ENCODE measurements at places on chromosomes 2 and 18.

DNA sequence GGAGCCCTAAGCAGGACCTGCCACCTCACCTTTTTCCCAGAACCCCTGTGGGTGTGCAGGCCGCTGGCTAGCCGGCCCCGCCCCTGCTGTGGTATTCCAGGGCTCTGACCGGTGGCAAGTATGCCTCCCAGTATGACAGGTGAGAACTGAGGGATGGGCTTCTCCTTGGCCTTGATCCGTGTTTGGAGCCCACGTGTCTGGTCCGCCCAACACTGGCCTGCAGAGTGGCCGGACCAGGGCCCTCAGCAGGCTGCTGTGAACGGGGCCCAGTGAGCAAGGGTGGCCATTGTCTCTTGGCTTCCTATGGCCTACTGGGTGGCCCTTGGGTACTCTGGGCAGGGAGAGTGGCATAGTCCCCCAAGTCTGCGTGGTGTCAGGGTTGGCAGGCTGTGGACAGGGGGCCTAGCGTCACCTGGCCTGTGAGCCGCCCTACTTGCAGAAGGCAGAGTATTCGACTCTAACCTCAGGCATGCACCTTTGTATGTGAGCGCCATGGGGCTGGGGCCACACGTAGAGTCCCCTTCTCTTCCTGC is 1.8 kb downstream of the RNPEPL1 start:
- no peak for DNase-seq

DNA sequence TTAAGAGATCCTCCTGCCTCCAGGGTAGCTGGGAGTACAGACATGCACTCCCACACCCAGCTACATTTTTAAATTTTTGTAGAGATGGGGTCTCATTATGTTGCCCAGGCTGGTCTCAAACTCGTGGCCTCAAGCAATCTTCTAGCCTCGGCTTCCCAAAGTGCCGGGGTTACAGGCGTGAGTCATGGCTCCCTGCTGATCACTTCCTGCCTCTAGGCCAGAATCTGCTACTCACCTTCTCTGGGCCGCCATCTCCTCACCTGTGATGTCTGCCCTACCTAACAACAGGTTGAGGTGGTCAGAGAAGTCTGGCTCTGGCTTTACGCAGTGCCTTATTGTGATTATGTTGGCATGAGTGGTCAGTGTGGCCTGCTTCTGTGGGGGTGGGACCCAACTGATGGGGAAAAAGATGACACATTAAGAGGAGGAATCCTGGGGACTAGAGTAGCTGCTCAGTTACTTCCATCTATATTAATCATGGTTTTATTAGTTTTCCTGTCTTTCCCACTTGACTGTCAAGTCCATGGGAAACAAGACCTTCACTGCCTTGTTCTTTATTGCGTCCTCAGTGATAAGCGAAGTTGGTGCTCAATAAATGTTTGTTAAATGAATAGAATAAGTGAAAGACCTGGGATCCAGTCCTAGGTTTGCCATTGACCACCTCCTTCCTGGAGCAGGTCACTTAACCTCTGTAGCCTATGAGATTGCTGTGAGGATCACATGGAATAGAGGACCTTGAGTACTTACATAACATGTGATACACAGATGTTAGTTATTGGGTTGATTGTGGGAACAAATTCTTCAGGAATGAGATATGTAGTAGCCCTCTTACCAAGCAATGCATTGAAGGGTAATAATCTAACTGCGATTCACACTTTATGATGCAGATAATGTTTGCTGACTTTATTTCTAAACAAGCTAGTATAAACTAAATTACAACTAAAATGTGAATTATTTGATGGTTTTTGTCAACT is 15.7 kb downstream of the KCTD1 start:
- no peak for DNase-seq

DNA sequence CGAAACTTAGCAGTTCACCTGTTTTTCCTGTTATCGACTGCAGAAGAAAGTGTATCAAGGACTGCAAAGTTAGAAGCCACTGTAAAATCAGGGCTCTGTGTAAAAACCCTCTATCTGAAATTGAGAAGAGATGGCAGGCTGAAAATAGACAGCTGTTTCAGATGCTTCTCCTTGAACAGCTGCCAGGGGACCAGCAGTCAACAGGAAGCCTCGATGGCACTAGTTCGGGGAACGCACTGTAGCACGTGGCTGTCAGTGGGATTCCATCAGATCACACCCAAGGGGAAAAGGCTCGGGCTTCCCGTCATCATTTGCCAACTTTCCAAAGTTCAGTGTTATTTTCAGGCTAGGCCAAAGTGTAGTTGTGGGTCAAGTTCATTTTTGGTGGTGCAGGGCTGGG is 316.9 kb downstream of the TXNL1 start:
- no peak for DNase-seq

DNA sequence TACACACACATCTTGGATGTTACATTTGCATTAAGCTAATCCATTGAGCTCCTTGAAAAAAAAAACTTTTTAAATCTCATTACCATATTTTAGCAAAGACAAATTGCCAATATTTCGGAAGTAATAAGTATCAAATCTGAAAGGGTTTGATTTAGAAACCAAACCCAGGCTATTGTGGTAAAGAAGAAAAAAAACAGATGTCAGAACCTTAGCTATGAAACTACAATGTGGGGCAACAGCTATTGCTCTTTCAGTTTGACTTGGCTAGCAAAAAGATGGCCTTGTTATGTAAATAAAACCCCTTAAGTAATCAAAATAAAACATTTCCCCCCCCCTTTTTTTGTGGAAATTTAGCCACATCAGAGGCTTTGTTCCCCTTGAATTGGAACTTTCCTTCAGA is 41.2 kb upstream of the REG3A start:
- no peak for DNase-seq

GRCh38 chr2:145020694-145021093 is 500.8 kb upstream of the ZEB2 start:
- no peak for DNase-seq

- no peak for DNase-seq
These were observed 31.9 kb downstream of the APCDD1 start for GRCh38 chr18:10486362-10486761.

DNA sequence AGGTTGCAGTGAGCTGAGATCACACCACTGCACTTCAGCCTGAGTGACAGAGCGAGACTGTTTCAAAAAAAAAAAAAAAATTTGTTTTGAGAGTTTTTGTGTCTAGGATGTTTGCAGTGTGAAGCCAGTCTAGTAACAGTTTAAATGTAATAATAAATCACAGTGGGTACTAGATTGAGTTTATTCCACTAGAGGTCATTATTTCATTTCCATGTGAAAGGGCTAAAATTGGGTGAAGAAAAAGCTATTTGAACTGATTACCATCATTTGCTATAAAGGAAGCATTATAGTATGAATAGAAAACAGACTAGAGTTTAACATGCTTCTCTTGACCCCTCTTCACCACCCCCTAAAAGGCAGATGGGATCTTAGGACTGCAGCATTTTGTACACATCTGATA is 20.3 kb downstream of the SNRPD1 start:
- DNase-seq: no peak

DNA sequence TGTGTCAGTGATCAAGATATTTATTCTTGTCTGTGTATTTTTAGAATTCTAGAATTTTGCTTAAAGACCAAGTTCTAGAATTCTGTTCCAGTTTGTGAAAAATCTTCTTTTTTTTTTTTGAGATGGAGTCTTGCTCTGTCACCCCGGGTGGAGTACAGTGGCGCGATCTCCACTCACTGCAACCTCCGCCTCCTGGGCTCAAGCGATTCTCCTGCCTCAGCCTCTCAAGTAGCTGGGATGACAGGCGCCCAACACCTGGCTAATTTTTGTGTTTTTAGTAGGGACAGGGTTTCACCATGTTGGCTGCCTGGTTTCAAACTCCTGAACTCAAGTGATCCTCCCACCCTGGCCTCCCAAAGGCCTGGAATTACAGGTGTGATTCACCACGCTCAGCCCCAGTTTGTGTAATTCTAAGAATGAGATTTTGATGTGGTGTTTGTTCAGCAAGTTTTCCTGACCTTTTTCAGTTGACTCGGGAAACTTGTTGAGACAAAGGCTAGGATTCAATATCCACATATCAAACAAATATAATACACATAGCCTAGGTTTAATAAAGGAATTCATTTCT is 3.6 kb downstream of the EIF5B start:
- no peak for DNase-seq

- DNase-seq: no peak
These were observed 49.9 kb downstream of the FAM210A start for GRCh38 chr18:13676471-13676870.

GRCh38 chr2:209773377-209773776 is 1.7 kb downstream of the UNC80 start:
- DNase-seq: no peak

DNA sequence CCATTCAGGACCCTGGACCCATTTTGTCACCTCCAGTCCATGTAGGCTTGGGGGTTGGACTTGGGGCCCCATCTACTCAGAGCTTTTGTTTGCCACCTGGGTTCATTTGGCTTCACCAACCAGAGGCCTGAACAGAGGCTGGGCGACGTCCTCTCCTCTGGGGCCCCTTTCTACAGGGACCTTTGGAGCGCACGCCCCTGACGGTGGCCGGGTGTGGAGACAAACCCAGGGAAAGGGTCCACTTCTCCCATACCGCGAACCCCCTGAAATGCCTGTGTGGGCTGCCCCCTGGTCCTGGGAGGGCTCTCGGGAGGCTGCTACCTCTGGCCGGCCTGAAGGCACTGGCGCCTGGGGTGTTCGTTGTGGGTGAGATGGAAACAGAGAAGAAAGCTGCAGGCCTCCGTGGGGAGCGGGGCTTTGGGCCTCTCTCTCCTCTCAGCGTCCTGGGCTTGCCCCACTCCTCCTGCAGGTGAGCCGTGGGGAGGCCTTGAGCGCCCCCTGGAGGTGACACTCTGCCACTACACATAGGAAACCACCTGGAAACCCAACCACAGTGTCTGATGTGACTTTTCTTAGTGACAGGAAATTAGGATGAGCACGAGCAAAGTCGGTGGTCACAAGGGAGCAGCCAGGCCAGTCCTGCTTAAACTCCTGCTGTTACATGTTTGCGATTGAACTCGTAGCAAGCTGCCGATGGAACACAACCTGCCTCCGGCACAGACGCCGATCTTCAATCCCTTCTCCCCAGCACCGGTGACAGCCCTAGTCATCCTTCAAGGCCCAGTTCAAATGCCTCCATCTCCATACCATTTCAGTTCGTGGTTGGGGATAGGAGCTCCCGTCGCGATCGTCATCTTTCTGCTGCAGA is 12.0 kb upstream of the NTSR2 start:
- DNase-seq: peak; percentile 50

All from T-helper 9 cell (primary cell).